ENCODE measurements at places on chromosomes 2 and 18.

- no peak for DNase-seq
Measured at GRCh38 chr2:902584-902983, 48.1 kb upstream of the SNTG2 start.

- DNase-seq = no peak
Measured at GRCh38 chr2:83342860-83343329, 1116.2 kb downstream of the SUCLG1 start.

- peak; percentile 30 for DNase-seq
Measured at GRCh38 chr2:158797963-158798700, 3.0 kb downstream of the DAPL1 start.

DNA sequence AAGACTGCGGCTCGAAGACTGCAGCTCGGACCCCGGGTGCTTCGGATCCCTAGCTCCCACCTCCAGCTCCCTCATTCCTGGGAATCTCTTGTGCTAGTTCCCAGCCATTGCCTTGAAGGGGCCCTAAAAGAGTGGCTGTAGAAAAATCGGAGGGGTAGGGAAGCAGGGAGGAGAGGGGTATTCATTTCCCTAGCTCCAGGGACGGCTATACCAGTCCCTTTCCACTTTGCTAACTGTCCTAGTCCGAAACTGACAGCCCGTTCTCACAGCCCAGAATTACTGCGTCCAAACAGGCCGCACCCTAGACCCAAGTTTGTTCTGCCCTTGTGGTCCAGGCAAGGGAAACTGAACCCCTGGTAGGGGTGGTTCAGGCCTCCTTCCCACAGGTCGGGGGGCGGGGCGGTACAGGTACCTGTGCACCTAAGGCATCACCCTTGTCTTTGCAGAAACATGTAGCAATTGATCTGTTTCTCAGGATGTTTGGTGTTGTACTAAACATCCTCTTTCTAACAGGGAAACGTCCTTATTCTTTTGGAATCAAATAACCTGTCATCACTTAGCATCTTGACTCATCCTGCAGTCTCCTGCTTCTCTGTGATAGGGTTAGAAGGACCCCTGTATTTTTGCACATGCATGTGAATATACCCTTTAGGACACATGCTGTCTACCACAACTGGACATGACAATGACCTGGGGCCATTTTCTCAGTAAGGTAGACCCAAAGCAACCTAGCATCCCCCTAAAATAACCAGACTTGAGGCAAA is 4.0 kb downstream of the EMX1 start:
- no peak for DNase-seq

DNA sequence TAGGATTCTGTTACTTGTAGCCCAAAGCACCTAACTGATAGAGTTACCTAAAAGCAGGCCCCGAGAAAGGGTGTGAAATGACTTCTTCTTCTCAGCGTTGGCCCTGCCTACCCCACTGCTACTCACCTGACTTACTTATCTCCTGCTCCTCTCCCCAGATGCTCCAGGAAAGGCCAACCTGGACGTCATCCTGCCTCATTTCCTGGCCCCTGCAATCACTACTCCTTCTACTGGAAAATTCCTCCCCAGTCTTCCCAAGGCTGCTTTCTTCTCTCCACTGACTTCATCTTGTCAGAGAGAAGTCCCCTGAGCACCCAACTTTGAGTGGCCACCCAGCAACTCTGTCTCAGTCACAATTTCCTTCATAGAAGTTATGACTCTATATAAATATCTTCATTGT is 63.4 kb upstream of the KLF7 start:
- DNase-seq = no peak

DNA sequence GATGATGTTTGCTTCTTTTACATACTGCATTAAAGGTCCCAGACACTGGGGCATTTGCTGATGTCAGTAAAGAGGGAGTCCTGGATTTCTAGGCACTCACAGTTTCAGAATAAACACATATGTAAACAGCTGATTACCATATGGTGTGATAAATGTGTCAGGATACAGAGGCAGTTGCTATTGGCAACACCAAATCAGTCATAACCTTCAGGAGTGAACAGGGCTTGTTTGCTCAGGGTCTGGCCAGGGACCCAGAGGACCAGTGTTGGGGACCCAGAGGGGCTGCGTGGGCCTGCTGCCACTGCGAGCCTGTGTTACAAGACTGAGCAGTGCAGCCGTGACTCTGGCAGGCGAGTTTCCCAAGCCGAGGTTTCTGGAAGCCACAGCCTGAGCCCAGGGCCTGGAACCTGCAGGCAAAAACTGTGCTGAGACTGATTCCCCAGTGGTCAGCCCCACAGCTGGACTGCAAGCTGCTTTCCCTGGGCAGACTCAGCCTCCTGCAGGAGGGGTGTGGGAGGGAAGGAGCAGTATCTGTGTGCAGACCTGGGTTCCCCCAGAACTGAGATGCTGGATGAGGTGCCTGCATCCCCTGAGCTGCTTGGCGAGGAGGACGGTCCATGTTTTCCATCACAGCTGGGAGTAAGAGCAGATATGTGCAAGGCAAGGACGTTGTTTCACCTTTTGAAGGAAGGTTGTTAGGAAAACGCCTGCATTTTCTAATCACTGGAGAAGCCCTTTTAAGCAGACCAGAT is 23.6 kb downstream of the ASAP2 start:
- no peak for DNase-seq

DNA sequence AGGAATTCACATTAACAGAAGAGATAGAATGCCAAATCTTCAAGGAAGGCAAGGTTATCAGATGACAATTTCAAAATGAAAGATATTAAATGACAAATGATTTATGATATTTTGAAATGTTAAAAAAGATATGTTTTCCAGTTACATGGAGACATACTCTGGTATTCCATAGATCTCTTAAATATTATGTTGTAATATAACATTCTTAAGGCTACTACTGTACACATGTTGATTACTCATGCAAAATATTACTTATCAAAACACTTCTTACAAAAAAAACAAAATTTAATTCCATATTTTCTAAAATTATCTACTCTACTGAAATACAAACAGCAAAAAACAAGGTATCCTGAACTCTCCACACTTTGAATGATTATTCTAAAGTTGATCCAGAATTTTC is 22.9 kb downstream of the RTTN start:
- no peak for DNase-seq

All from COLO829 (cell line).